ENCODE measurements at places on chromosomes 2 and 18.

GRCh38 chr2:63249161-63249560 lies 198.5 kb downstream of the OTX1 start:
- no peak for DNase-seq

- no peak for DNase-seq
Observed at GRCh38 chr2:39881948-39882347, 102.9 kb upstream of the THUMPD2 start.

GRCh38 chr2:109379507-109379906 lies 234.3 kb downstream of the SEPTIN10 start:
- no peak for DNase-seq

DNA sequence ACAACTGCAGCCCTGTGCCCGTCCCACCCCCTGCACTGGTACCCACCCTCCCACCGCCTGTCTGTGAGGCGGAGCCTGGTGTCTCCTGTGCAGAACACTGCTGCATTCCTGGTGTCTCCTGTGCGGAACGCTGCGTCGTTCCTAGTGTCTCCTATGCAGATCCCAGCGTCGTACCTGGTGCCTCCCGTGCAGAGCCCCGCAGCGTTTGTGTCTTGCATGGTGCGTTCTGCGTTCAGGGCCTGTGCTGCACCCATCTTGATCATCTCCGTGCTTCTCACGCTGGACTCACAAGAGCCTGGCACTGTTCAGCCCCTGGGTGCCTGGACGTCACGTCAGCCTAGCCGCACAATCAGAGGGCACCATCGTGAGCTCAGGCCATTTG lies 248.6 kb upstream of the SALL3 start:
- DNase-seq: no peak

GRCh38 chr2:54471221-54471711 lies 15.1 kb downstream of the SPTBN1 start:
- no peak for DNase-seq

DNA sequence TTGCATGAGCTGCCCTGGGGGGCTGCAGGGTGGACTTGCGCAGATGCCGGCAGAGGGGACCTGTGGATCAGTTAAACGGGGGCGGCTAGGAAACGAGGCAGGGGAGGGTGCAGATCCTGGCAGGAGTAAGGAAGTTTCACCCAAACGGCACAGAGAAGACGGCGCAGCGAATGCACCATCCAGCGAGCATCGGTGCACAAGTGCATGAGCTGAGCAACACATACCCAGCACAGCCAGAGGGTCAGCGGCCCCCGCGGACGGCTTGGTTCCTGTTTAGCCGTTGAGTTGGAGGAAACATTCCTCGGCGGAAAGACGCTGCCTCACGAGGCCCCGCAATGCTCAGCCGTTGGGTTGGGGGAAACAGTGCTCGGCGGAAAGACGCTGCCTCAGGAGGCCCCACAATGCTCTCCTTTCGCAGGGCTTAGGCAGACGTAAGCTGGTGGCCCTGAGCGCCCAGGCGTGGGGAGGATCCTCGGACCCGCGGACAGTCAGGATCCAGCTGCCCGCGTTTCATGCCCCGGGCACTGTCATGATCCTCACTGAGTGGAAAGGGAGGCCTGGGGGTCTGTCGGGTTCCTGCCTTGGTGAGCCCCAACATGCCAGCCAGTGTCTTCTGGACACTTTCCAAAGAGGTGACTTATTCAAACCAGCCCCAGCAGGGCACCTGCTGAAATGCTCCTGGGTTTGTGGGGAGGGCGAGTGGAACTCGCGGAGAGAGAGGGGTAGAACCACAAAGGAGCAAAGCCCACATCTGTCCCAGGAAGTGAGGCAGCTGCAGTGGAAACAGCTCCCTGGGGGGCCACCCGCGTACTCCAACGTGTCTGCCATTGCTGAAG lies 86.3 kb downstream of the NDUFA10 start:
- no peak for DNase-seq

GRCh38 chr2:127032621-127033020 lies 74.3 kb downstream of the BIN1 start:
- no peak for DNase-seq

DNA sequence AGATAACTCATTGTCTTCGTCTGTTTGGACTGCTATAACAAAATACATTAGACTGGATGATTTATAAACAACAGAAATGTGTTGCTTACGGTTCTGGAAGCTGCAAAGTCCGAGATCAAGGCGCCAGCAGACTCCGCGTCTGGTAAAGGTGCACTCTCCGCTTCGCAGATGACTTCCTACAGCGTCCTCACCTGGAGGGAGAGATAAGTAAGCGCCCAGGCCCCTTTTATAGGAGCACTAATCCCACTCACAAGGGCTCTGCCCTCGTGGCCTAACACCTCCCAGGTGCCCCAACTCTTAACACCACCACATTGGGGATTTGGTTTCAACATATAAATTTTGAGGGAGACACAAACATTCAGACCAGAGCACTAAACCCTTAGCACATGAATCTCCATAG lies 51.3 kb downstream of the SERTAD2 start:
- DNase-seq: no peak
